CD4-positive, alpha-beta T cell treated with Interferon gamma for 1 hour (primary cell): ENCODE measurements at places on chromosomes 12 and 14.

GRCh38 chr12:52359621-52360061, 7.6 kb downstream of the KRT85 start:
- DNase-seq, result no peak

GRCh38 chr12:93664573-93665138, 12.5 kb upstream of the CRADD start:
- no peak for DNase-seq

DNA sequence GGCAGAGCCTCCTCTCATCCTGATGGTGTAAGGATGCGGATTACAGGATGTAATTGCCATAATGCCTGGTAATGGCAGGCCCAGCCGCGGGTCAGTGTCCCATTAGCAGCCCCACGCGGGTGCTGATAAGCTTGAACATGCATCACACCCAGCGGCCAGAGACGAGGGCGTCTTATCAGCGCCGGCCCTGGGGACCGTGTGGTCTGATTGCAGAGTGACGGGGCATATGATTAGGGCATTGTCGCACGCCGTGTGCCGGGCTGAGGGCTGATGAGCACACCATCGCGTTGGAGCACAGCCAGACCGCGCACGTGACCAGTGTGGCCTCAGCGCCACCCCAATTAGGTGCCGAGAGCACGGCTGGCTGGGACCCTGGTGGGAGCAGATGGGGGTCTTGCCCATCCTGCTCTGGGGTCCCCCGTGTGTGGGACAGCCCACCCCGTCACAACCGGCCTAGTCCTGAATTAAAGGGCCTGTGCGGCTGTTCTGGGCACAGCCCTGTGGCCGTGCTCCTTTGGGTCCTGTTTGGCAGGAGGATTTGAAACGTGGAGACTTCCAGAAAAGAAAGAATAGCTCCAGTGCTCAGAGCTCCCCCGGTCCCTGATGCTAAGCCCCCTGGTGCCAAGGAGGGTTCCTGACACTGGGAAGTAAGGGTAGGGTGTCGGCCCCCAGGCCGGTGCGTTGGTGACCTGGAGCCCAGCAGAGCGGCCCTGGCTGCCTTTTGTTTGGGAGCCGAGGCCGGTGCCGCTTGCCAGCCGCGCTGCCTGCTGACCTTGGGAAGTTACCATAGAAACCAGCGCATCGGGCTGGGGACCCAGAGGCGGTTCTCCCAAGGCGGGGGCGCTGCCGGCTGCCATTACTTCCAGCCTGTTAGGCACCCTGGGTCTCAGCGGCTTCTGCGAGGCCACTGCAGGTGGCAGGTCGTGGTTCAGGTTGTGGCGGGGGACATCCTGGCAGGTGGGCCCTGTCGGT, 20.7 kb downstream of the KIF26A start:
- no peak for DNase-seq

DNA sequence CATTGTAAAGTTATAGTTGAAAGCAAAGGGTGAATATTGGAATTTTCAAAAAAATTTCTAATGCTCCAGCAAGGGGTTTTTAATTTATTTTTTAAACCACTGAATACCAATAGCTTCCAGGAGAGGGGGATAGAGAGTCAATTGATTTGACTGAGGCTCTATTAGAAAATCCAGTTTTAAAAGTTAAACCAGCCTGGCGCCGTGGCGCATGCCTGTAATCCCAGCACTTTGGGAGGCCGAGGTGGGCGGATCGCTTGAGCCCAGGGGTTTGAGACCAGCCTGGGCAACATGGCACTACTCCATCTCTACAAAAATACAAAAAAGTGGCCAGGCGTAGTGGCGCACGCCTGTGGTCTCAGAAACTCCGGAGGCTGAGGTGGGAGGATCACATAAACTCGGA, 150.1 kb downstream of the SLC38A4 start:
- DNase-seq, result no peak

GRCh38 chr14:87000081-87000480, 992.9 kb downstream of the GALC start:
- DNase-seq, result no peak

DNA sequence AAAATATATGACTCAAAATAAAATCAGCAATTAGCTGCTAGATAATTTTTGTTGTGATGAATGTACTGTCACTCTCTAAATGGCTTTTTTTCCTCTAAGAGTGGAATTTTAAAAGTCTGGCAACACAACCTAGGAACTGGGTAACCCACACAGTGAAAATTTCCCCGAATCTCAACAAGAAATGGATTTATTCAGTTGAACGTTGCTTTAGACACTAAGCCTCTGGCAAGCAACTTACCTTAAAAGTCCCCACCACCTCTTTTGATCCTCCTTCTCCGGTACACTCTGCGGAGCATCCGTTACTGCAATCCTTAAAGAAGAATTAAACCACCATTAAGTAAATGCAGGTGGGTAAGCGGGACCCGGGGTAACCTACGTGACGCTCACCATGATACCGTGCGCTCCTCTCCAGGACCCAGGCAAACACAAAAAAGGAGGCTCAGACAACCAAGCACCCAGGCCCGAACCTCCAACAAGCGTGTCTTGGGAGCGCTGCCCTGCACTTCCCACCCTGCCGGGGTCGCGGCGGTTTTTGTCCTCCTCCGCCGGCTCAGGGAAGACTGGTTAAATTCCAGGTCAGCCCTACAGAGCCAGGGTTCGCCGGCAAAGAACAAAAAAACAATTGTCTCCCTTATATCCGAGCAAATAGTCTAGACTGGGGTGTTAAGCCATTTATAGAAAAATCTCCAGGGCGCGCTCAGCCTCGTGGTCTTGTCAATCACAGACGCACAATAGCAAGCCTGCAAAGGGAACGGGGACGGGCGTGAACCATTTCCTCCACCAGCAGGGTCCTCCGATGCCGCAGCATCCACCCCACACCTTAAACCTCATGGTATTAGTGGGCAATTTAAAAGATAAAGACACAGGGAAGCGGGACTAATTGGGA, 47.1 kb downstream of the BCAT1 start:
- DNase-seq, result no peak

DNA sequence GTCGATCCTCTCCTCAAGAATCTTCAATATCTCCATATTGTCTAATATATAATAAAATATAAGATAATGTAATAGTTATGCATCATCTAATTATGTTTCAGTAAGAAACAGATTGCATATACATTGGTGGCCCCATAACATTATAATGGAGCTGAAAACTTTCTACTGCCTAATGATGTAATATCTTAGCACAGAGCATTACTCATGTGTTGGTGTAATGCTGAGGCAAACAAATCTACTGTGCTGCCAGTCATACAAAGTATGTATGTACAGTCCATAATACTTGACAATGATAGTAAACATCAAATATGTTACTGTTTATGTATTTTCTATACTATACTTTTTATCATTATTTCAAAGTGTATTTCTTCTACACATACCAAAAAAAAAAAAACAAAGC, 128.7 kb downstream of the CPNE8 start:
- no peak for DNase-seq

DNA sequence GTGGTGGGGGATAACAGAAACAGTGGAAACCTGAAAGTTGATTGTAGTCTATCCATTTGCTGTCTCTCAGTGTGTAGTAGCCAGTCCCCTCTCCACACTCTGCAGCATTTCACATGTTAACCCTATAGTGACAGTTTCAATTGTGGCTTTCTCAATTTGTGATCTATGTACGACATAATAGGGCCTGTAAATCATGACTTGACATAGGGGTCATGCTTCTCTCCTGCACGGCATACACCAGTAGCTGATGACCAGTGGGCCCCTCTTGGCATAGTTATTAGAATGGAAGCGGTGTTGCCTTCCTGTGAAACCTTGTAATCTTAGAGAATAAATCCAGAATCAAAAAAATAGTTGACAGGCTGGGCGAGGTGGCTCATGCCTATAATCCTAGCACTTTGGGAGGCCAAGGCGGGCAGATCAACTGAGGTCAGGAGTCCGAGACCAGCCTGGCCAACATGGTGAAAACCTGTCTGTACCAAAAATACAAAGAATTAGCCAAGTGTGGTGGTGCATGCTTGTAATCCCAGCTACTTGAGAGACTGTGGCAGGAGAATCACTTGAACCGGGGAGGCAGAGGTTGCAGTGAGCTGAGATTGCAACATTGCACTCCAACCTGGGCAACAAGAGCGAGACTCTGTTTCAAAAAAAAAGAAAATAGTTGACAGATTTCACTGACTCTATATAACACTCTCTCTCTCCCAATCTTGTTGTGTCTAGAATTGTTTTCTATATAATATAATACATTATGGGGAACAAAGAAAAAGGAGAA, 44.6 kb upstream of the VSX2 start:
- DNase-seq, result no peak

DNA sequence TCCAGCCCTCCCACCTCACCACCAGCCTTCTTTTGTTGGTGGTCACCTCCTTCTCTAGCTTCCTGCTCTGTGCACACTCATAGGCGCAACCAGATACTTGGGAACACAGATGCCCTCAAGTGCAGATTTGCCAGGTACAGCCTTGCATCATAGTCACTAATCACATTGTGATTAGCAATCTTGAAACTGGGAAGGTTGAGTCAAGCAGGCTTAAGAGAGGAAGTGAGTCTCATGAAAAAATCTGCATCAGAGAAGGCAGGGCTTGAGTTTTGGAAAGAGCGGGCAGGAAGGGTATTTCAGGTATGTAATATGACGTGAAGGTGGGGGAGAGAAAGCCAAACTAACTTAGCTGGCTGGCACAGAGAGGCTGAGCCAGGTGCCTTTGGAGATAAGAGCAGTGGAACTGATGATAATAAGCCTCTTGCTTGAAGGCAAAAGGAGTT, 2.7 kb upstream of the RABGGTA start:
- peak; percentile 48 for DNase-seq

GRCh38 chr14:69957986-69958385, 78.8 kb downstream of the SMOC1 start:
- no peak for DNase-seq

DNA sequence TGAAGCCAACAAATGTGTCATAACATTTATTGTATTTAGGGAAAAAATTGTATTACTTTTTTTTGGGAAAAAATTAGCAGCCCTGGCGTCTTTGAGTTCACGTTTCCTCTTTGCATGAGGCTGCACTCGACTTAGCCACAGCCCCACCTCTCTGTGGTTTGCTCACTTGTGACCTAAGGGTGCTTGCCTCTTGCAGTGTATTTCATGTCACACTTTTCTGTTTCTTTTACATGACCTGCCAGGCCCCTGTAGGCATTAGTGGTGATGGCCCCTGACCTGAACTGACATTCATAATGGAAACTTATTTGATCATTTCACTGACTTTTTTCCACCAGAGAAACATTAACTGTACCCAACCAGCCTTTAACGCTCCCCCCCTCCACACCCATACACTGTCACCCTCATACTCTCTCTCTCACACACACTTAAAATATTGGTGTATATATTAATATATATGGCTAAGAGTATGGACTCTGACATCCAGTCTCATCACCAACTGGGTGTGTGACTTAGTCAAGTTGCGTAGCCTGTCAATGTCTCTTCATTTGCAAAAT, 122.9 kb downstream of the PRKCH start:
- peak; percentile 51 for DNase-seq

- DNase-seq, result peak; percentile 32
Measured at GRCh38 chr12:94150240-94151121, 2.1 kb downstream of the PLXNC1 start.

- DNase-seq, result peak; percentile 83
Measured at GRCh38 chr14:105487449-105487985, 831 bp downstream of the CRIP1 start.
